Neural crest cell (in vitro differentiated cells): ENCODE measurements at places on chromosomes 11 and 22.

DNA sequence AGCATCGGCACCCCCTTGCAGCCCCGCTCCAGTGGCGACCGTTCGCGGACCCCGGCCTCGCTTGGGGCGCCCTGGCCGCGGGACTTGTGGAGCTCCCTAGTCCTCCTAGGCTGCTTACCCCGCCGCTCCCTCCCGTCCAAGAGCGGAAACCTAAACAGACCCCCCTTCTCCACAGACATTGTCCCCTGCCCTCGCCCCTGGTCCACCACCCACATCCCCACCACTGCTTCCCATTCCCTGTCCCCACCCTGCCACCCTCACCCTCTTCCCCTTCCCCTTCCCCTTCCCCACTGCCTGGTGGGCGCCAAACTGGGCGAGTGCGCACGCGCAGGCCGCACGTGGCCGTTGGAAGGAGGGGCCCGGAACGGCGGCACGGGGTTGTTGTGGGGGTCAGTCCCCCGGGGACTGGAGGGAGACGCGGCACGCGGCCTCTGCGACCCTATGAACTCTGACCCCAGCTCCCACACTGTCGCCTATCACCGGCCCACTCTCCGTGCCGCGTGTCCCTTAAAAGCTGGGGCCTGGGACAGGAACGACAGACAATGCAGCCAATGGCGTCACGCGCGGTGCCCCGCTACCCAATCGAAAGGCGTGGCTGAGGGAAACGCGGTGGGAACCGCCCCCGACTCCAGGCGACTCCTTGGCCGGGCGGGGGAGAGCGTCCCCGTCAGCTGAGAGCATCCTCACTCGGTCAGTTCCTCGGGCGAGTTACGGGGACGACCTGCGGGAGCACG, at the start of gene SNX32:
TSS of gene SNX32 (plus strand) at position 667 of the 734 bp plus-strand sequence. CDS start 103 bp downstream, outside the sequence.
- peak; percentile 96 for DNase-seq

DNA sequence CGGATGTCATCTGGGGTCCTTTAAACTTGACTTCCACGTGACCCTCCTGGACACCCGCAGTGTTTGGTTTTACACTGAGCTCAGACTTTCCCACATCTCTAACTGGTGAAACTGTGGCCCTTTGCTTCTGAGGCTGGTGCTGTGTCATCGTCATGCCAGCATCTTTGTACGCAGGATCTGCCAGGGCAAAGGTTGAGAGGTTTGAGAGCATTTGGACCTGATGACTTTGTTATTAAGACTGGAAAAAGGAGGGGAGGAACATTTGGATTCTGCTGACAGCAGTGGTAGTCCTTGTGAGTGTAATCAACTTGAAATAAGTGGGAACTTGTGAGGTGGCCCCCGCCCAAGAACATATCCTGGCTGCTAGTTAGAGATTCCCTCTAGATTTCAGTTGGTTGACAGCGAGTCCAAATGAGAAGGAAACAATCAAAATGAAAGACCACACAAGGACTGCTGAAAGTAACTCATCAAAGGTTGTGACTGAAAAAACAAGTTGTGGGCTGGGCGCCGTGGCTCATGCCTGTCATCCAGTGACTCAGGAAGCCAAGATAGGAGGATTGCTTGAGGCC, 102.5 kb downstream of the KIAA1671 start:
- DNase-seq: no peak

DNA sequence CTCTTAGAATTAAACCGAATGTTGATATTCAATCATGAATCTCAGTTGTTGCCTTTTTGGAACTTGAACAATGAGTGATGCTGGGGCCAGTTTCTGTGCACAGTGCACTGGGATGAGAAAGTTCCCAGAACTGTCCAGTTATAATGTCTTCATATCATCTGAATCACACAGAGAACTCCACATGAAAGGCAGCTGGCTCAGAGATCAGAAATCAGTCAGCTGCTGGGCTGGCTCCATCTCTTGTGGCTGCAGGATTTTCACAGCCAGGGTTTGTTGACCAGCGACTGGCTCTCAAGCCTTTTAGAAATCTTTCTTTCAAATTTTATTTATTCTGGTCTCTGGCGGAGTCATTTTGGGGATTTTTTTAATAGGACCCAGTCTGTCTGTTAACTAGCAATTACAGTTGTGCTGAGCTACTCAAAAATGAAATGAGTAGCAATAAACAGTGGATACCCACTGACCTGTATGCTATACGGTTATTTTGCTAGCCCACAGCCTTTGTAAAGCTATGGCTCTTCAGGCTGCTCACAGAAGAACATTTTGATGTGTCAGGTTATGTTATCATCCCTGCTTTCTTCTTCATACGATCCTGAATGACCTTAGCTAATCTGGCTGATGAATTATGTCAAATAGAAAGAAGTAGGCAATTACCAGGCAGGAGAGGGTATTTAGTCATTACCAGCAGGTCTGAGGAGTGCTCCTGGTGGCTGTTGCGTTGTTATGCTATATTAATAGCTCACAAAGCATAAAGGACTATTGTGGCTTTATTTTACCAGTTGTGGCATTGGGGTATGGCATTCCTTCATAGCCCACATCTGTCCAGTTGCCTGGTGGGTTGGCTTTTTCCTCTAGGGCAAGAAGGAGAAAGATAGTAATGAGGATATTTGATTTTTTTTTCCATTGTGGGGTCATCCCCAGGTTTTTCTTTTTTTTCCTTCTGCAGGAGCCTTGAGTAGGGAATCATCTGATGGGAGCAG, 3.6 kb downstream of the FAT3 start:
- DNase-seq: no peak

- no peak for DNase-seq
These were observed 161.1 kb downstream of the BBOX1 start for GRCh38 chr11:27201454-27202302.

- DNase-seq: no peak
These were observed 54.2 kb downstream of the GRAMD4 start for GRCh38 chr22:46674367-46674781.

DNA sequence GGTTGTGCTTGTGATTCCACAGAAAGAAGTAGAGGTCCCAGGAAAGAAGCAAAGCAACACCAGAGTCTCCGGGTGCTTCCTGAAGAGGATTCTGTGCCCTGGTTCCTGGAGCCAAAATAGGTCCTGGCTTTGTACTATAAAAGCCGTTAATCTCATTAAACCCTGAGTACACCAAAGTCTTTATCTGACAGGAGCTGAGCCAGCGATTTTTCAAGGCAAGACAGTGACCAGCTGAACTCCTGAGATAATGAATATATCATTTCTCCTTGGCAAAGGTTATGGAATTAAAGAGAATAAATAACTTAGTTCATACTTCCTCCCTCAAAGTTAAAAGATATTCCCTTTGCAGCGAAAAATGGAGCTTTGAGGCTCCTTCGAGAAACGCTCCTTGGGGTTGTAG, 5.2 kb downstream of the TMEM138 start:
- no peak for DNase-seq

DNA sequence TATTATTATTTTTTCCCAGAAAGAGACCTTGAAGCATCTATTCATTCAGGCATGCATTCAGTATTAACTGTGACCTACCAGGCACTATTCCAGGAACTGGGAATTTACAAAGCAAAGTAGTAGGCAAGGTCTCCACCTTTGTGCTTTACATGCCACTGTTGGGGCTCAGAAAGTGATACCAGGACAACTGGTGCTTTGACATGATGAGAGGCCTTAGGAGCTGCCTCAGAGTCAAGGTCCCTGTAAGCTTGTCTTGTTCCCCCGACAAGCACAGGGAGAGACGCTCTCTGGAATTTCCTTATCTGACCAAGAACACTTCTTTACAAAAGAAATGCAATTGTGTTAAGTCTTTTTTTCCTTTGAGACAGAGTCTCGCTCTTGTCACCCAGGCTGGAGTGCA, 2.3 kb upstream of the HMOX1 start:
- DNase-seq: no peak

GRCh38 chr22:45670981-45671782, 452 bp upstream of the ATXN10 start:
- peak; percentile 16 for DNase-seq
